Umbilical cord (tissue), 2 donors: ENCODE measurements at places on chromosomes 5 and 9. TPM values are rescaled to one million over a fixed set of nuclear protein-coding genes. Genes with fewer than 3 reads are reported as not detected.

- DNase-seq, result no peak
These were observed 128.5 kb downstream of the PRDM9 start for GRCh38 chr5:23635938-23636337.

DNA sequence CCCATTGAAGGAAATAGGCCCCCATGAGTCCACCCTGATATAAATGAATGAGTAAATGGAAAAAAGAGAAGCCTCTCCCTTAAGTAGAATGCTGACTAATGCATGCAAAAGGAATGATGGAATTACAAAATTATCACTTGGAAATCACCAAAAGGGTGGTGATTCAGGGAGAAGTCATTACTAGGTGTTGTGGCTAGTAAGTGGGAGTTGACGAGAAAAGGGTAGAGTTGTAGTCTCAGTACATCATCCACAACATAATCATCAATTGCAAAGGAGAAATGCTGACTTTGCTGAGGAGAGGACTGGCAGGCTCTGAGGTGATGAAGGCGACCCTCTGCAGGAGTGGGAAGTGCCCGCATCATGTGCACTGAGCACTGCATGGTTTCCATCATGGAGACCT is 201.5 kb upstream of the S1PR3 start:
- no peak for DNase-seq

- no peak for DNase-seq
These were observed 18.0 kb downstream of the IGIP start for GRCh38 chr5:140143521-140144258.

DNA sequence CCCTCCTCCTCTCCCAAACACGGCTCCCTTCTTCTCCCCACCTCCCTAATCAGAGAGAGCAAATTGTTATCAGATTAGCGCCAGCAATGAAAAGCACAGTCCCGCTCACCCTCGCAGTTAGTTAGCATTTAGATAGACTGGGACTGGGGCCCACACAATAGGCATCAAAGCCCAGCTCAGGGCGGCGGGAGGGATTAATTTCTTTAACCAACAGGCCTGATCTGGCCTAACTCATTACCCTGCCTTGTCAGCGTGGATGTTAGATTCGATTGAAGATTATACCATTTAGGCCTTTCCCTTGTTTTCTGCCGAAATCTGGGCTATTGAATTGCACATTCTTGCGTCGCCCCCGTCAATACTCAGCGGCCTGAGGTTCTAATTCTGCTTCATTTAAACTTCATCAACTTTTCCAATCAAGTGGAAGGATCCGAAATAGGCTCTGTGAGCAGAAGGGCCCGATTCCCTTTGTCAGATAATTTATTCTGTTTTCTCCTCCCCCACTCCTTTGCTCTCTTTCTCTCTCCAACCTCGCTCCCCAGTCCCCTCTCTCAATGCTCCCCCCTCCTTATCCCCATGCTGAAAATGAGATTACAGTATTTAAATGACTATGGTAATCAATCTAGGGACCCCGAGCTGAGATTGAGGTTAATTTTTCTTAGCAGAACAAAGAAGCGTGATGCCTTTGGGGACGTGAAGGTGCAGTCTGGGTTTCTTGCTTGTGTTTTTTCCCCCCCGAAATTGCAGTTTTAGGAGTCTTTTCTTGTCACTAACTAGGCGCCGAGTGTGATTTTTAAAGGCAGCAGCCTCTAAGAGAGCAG is 15.1 kb downstream of the CFAP77 start:
- DNase-seq, result no peak

GRCh38 chr5:11157132-11157531 is 396.1 kb upstream of the DAP start:
- no peak for DNase-seq

GRCh38 chr9:114343471-114344187 is 14.0 kb downstream of the ORM2 start:
- peak; percentile 92 for DNase-seq

- DNase-seq, result no peak
These were observed 431 bp downstream of the RNF208 start for GRCh38 chr9:137221506-137222111.

DNA sequence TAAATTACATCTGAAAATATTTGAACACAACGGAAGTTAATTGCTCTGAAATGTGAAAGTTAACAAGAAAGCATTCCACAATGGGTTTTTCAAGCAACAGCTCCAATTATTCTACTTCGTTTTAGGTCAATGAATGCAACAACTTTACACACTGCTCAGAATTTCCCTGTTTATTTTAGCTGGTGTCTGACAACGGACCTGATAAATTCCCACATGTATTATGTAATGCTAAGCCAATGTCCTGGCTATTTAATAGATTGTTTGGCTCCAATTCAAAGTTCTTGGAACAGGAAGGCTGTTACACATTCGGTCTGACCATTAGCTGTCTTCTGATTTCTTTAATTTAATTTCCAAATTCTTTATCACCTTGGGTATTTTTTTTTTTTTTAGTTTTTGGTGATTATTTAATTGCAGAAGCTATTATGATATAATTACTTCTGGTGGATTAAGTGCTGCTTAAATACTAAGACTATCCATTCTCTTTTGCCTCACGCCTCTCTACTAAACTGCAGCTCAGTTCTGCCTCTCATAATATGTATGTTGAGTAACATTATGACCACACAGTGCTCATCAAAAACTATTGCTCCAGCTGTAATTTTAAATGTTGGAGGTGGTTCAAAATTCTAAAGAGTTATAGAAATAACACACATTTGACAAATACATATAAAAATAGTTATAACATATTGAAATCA is 57.9 kb downstream of the MEF2C start:
- DNase-seq, result peak; percentile 66

GRCh38 chr9:135956802-135957174 is 4.4 kb downstream of the UBAC1 start:
- DNase-seq, result no peak

GRCh38 chr5:110275878-110276277 is 450.6 kb downstream of the TMEM232 start:
- DNase-seq, result no peak

Gene F12
- not detected for total RNA-seq
